ENCODE measurements at places on chromosomes 13 and 19. TPM values are rescaled to one million over a fixed set of nuclear protein-coding genes. Genes with fewer than 3 reads are reported as not detected.

- H3K27me3 ChIP-seq = no peaks in the 10 kb centered on the region
- no peak for DNase-seq
- no peaks in the 10 kb centered on the region for H3K4me1 ChIP-seq
- no peak overlapping the region for H3K4me3 ChIP-seq
Measured at GRCh38 chr19:14159059-14159458, 22.7 kb upstream of the ASF1B start.

DNA sequence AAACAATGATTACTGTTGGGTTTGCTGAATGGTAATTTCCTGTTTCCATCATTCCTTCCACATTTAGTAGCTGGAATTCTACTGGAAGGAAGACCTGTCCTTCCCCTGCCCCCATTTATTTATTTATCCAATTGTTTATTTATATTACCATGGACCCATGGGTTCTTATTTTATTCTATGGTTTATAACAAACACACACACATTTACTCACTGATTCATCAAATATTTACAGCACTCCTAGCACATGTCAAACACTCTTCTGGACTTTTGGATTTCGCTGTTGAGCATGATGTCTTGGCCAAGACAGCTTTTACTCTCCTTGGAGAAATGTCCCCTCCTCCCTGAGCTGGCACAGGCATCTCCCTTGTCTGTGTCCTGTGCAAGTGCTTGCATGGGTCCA is 227.8 kb upstream of the MAB21L1 start:
- DNase-seq = no peak
- no peak overlapping the region for H3K27ac ChIP-seq
- H3K27me3 ChIP-seq = peaks cover 2% of the 10 kb centered on the region
- no peaks in the 10 kb centered on the region for H3K4me1 ChIP-seq

DNA sequence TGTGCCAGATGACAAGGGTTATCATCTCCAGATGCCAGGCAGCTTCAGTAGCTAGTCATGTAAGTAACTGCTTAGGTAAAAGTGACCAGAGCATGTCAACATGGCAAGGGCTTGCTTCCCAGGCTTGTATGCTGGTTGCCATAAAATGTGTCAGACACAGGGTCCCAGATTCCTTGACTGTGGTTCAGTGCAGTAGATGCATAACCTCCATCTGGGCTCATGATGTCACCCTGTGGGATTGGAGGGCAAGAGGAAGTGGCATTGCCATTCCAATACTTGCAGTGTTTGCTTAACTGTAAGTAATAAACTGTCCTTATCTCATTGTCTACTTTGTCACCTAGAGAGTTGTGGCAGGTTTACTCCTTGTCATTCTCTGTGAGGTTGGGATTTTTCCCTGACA is 226.8 kb downstream of the PCDH17 start:
- no peak overlapping the region for H3K27ac ChIP-seq
- no peaks in the 10 kb centered on the region for H3K4me1 ChIP-seq
- H3K4me3 ChIP-seq = no peak overlapping the region
- no peaks in the 10 kb centered on the region for H3K27me3 ChIP-seq

SYDE1 gene
- total RNA-seq = 1.1 TPM

Data from activated CD8-positive, alpha-beta T cell treated with anti-CD3 and anti-CD28 coated beads for 36 hours (primary cell).